Fibroblast of skin of scalp (primary cell): ENCODE measurements at places on chromosomes 3 and 15.

DNA sequence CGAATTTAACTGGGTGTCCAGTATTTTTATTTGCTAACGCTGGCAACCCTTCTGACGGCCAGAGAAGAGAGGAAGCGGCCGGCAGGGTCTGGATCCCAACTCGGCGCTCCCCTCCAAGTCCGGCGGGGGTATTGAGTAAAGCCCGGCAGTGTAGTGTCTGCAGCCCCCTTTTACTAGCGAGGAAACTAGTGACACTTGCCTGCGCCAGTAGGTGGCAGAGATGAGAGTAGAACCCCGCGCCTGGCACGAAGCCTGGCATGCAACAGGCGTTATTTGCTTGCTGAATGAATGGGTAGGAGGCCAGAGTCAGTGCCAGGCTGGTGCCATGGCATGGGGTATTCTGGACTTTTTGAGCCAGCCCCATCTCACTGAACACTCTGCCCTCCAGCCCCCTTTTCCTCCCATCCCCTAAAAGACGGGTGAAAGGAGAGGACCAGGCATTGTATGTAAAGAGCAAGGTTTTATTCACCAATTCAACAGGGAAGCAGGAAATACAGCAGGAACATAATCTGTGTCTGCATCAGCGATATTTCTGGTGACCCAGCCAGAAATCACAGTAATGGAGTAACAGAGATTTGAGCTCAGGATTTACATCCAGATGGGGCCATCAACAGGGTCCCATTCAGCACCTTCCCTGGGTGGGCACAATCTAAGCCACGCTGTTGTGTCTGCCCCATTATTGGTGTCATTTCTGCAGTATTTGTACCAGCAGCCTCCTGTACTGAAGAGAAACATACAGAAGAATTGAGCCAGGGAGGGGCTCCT lies 788 bp upstream of the WDR73 start:
- DNase-seq: peak; percentile 86

GRCh38 chr3:128354788-128355542 lies 111.7 kb downstream of the DNAJB8 start:
- DNase-seq: no peak

GRCh38 chr3:180036671-180037455 lies at the start of gene PEX5L:
Gene PEX5L (minus strand): TSS chr3:180036937. CDS start chr3:180036599, 338 bp downstream.
- DNase-seq: peak; percentile 62

- DNase-seq: no peak
These were observed 51.8 kb downstream of the OCA2 start for GRCh38 chr15:28047277-28047676.

DNA sequence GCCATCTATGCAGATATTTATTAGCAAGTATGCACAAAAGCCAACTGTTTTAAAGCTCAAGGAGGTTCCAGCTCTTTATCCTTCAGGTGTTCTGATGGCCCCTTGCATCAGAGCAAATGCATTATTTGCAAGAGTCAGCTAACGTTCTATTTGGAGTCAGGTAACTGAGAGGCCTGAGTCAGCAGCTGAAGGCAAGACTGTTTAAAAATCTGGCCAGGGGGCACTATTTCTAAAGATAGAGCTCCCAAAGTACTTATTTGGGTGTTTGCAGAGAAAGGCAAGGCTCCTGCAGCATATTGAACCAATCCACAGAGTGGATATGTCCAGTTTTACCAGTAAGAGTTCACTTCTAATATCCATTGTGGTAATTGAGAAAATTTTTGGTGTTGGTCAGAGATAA lies 146.1 kb downstream of the LRTM1 start:
- no peak for DNase-seq

GRCh38 chr3:138833899-138834595 lies 681 bp downstream of the PIK3CB start:
- no peak for DNase-seq

GRCh38 chr3:24168977-24169376 lies 223.9 kb downstream of the NR1D2 start:
- DNase-seq: no peak
